Myometrial cell (primary cell): ENCODE measurements at places on chromosomes 7 and 10. TPM values are rescaled to one million over a fixed set of nuclear protein-coding genes. Genes with fewer than 3 reads are reported as not detected.

CHST3 gene
- total RNA-seq: 16.1 and 21.8 TPM in 2 replicates

COG5 gene
- 23.9 and 42.7 TPM in 2 replicates for total RNA-seq

CALHM1 gene
- not detected in 2 replicates for total RNA-seq

FFAR4 gene
- total RNA-seq: not detected in 2 replicates

HOGA1 gene
- under 0.01 and 2.1 TPM in 2 replicates for total RNA-seq

GHRHR gene
- total RNA-seq: not detected in 2 replicates

SLIT1 gene
- total RNA-seq: not detected in 2 replicates
